ENCODE measurements at places on chromosomes 2 and 18.

GRCh38 chr2:36478999-36479398 is 119.0 kb downstream of the FEZ2 start:
- no peak for DNase-seq

- DNase-seq = no peak
These were observed 164.2 kb upstream of the KLHL14 start for GRCh38 chr18:32937066-32937465.

GRCh38 chr2:182545420-182546167 is 118.8 kb upstream of the PDE1A start:
- DNase-seq = no peak

GRCh38 chr2:112794841-112795240 is 10.5 kb upstream of the IL1A start:
- no peak for DNase-seq

DNA sequence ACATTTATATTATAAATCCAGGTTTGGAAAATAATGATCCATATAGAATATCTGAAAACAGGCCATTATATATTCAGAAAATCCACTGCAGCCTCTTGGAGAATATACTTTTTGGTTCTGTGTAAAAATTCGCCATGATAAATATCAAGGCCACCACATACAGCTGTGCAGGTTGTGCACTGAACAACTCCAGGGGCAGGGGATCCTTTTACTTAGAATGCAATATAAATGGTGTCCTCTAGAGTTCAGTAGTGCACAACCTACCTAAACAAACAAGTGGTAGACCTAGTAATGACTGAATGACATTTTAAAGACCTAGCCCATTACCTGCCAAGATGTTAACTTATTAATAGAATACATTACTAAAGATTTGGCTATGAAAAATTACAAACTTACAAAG is 22.4 kb downstream of the MOGAT1 start:
- no peak for DNase-seq

DNA sequence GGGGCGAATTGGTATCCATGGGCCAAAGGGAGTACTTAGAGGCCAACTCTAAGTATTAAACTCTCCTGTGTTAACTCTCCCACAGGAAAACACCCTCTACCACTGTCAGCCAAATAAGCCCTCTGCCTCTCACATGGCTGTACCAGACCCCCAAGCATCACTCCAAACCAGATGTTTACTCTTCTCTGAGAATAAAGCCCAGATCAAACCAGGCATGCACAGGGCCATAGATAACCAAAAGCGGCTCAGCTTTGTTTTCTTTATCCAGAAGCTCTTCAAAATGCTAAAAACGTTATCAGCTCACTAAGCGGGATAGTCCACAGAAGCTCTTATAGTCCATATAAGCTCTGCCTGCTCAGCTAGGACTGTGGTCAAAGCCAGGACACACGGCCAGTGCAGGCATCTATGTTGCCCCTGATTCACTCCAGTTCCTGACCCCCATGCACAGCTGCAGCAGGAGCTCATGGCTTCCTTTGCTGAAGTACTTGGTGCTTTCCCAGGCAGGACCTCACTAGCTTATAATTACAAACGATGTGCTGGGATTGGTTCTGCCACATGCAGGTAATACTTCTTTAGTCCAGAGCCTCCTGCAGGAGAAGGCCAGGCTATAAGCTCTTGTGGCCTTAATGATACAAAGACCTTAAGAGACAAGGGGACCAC is 21.0 kb upstream of the SEMA4C start:
- DNase-seq = no peak

DNA sequence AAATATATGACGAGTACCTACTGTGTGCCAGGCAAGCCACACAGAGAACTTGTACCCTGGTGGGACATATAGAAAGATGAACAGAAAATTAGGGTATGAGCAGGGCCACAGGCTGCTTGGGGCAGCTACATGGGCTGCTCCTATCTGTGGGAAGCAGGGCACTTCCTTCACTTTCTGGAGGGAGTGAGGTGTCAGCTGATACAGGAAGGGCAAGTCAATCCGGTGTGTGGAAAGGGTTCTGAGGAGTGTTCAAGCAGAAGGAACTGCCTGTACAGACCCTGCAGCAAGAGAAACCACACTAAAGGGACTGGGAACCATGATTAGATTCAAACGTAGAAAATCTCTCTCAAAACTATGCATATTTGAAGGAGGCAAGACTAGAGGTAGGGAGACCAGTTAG is 58.6 kb upstream of the BCL11A start:
- no peak for DNase-seq

- no peak for DNase-seq
These were observed 301.0 kb upstream of the SLC39A10 start for GRCh38 chr2:195356026-195356425.

DNA sequence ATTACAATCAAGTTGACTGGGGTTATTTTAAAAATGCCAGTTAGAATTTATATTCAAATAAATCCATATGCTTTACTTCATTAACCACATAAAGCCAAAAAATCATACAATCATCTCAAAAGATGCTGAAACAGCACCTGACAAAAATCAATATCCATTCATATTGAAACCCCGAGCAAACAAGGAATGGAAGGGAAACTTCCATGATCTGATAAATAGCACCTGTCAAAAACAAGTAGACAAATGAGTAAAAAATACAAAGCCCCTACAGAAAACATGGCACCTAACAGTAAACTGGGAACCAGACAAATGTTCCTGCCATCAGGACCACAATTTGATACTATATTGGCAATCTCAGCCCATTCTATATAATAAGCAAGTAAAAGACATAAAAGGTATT is 227.5 kb downstream of the HDAC4 start:
- DNase-seq = no peak

DNA sequence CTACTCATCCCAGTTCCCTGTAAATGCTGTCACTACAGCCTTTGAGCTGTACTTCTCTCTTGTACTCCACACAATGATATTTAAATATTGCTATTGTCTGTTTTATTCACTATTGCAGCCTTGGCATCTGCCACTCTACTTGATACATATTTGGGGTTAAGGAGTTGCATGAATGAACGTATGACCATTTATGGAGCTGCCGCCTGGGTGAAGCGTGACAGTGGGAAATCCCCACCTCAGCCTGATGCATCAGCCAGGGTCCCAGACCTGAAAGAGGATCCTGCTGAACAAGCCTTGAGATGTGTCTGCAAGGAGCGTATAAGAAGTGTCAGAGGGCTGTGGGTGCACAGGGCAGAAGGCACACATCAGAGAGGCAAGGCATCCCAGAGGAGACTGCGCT is 39.1 kb downstream of the MRPL35 start:
- peak; percentile 17 for DNase-seq

- DNase-seq = no peak
These were observed 18.2 kb downstream of the SCN3A start for GRCh38 chr2:165185633-165186032.

DNA sequence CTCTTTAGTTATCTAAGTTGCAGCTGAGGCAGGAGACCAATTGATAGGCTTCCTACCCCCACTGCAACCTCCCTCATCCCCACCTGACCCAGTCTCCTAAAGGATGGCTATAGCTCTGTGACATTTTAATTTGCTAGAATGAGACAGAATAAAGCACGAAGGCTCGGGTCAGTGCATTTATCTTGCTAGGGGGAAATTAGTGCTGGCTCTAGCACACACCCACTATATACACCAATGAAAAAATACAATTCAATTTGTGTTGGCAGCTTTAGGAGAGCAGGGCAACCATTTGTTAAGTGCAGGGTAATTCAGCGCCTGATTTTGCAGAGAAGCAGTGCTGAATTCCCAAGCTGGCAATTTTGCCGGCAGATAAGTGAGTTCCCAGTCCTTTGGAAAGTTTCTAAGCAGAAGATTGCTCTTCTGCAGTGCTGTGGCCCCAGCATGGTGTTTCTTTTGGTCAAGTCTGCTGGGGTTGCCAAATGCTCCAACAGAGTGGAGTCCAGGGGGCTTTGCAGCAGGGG is 346.0 kb downstream of the ALK start:
- no peak for DNase-seq

GRCh38 chr2:57475391-57475790 is 571.2 kb upstream of the VRK2 start:
- no peak for DNase-seq

DNA sequence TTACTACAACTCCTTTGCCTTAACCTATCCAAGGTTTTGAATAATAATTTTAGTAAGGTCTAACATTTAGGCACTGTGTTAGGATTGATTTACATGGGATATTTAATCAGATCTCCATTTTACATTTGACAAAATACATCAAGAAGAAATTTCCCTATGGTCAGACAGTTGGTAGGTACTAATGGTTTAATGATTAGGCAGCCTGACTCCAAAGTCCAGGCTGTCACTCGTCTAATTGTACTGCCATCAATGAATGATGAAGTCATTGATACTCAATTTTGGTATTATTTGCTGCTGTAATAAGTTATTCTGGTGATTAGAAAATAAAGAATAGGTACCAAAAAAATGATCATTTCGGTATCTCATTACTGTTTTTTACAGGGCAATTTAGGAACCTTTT is 14.1 kb downstream of the BBS5 start:
- no peak for DNase-seq

GRCh38 chr18:2570772-2571199 is 519 bp downstream of the METTL4 start:
- DNase-seq = peak; percentile 32

GRCh38 chr2:161915121-161915520 is 158.9 kb downstream of the DPP4 start:
- DNase-seq = no peak

GRCh38 chr2:11438555-11439080 is 27.3 kb downstream of the E2F6 start:
- no peak for DNase-seq

DNA sequence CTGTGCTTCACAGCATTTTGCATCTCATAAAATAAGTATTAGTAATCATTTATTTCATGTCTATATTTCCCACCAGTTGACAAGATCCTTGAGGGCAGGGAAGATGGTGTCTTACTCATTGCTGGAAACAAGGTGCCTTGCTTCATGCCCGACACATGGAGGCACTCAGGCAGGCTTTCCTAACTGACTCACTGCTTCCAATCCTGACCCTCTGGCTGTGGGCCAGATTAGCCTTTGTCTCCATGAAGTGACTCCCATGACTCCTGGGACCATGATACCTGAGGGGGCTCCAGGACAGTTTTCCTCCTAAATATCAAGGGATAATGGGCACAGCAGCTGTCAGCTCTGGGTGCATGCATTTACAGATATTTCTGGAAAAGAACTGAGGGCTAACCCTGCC is 275.1 kb downstream of the AGPS start:
- DNase-seq = no peak

GRCh38 chr18:70453058-70453775 is 164.4 kb downstream of the SOCS6 start:
- no peak for DNase-seq

- no peak for DNase-seq
These were observed at the start of gene COL6A3 for GRCh38 chr2:237413777-237414661. Gene COL6A3, minus strand, starts transcription at chr2:237414164. Its CDS starts 17,347 bp downstream, at chr2:237396817.

GRCh38 chr2:241869087-241869961 is at the start of gene RTP5:
Gene RTP5, plus strand, starts transcription at chr2:241869729. Its CDS starts 28 bp downstream, at chr2:241869757.
- no peak for DNase-seq

GRCh38 chr18:44685296-44685695 is 4.6 kb downstream of the SETBP1 start:
- DNase-seq = no peak

- DNase-seq = no peak
These were observed 359.5 kb upstream of the FAM98A start for GRCh38 chr2:33958591-33958990.

DNA sequence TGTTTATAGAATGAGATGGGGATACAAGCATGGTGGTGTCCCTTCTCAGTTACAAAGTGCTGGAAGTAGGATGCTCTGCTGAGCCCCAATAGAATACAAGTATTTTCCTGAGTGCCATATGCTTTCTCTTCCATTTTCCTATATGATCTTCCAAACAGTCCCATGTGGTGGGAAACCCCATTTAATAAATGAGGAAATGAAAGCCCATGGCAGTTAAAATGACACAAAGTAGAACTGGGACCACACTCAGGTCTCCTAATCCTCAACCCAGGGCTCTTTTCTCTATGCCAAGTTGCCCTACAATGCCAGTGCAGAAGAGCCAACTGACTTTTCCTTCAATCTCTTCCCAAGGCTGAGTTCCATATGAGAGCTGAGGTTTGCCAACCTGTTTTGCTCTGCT is 210.2 kb upstream of the FBXO11 start:
- no peak for DNase-seq

- peak; percentile 7 for DNase-seq
These were observed 9.6 kb upstream of the ITPRIPL1 start for GRCh38 chr2:96315400-96316071.

DNA sequence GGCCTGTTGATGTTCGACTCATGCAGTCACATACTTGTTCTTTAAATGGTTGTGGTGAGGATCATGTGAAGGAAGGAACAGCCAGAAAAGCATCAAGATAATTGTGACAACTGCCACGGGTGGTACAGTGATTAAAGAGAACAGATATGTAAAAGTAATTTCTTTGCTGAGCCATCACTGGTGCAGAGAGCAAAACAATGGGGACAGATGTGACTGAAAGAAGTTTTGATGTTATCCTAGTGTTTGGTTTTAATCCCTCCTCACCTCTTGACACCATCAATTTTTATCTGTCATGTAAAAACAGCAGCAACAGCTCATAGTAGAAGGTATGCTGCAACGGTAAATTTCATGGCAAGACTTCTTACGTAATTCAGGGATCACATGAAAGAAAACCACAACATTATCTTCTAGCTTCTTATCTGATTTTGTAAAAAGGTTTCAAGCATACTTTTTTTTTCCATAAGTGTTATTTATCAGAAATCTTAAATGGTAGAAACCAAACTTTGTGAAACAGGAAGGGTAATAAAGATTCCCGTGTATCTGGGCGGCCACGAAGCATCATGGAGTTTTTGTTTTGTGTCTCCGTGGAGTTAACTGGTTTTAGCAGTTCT is 65.2 kb downstream of the PLCL1 start:
- peak; percentile 79 for DNase-seq

DNA sequence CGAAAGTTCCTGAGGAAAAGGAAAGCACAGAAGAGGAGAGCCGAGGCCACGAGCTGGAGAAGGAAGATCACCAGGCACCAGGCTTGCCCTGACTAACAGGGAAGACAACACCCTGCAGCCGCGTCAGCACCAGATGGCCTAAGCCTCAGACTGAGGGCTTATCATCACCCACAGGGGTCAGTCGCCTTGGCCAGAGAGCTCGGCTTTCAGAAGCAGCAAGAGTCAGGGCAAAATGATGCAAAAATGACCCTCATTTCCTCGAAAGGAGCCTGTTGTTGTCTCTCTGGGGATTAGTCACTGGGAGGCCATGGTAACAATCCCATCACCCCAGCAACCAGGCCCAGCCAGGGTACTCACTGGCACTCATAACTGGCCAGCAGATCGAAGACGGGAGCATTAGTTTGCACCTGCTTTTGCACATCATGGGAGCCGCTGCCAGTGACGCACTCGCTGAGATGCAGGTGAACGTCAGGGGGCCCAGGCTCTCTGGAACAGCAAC is 42.7 kb upstream of the ZFP36L2 start:
- no peak for DNase-seq

DNA sequence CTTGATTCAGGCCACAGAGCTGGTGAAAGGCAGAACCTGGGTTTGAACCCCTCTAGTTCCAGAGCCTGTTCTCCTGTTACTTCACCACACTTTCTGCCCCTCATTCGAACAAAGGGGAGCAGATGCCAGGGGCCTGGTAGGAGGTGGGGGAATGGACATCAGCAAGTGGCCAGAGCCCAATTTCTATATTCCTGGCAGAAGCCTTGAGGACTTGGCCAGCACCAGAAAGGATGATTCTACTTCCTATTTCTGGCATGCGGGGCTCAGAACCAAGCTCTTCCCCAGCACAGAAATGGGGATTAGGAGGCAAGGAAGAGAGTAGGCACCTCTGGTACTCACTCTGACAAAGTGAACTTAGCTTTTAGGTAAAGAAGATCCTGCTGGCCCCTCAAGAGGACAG is 49.3 kb downstream of the ADD2 start:
- no peak for DNase-seq

- no peak for DNase-seq
These were observed 214.2 kb downstream of the CALCRL start for GRCh38 chr2:187233811-187234210.

All from naive thymus-derived CD8-positive, alpha-beta T cell (primary cell).